Naive B cell (primary cell): ENCODE measurements at places on chromosomes 6 and 20.
A peak's percentile ranks its signal among the peaks of the same experiment; 100 is the strongest.

DNA sequence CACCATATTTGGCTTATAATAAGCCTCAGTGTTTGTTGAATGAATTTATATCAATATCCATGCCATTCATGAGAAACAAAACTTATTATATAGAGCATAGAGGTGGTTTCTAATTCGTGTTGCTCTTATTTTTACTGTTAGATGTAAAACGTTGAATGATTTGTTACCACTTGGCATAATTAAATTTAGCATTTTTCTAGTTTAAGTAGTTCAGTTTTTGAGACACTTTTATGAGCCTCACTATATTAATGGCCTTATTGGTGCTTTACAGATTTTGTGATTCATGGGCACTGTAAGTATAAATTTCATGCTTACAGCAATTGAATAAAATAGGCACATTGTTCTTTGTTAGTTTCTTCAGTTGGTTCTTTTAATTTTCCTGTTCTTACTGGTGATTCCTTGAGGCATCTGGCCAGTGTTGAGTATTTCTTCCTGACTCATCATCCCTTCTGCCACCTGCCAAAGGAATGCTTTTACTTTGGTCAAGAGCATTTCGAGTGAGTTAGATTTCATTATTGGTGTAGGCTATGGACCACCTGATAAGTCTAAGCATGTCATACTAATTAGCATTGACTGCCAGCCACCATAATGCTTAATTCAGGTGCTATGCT, 34.8 kb downstream of the CDKAL1 start:
- DNase-seq = no peak

DNA sequence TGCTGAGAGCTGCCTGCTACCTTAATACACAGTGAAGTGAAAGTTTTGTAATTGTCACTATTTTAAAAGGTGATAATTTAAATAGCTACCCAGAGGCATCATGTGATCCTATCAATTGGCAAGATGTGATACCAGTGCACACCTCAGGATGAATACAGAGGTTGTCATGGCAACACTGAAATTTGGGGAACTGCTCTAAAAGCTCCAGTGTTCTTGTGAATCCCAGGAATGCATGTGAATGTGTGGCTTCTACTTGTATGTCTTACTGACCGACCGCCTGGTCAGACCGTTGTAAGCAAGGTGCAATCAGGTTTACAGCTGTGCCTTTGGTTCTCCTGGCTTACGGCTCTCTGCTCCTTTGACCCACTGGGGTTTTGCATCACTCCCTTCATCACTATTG, 146.3 kb upstream of the GJE1 start:
- no peak for DNase-seq

DNA sequence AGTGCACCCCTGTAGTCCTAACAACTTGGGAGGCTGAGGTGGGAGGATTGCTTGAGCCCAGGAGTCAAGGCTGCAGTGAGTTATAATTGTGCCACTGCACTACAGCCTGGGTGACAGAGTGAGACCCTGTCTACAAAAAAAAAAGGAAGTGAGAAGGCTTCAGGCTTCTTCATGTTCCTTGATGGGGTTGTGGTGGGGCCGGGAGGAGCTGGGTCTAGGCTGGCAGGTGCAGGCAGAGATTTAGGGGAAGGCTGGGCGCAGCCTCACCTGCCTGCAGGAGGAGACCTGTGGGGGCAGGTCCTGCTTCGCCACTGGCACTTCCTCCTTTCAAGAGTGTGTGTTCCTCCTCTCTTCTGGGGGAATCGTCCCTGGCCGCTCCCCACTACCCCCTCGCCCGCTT, 63.9 kb downstream of the CHMP4B start:
- peak; percentile 47 for DNase-seq

- DNase-seq = no peak
Observed at GRCh38 chr6:154548130-154548830, 37.8 kb upstream of the CNKSR3 start.

GRCh38 chr6:129350278-129350677, 359.7 kb downstream of the ARHGAP18 start:
- no peak for DNase-seq

DNA sequence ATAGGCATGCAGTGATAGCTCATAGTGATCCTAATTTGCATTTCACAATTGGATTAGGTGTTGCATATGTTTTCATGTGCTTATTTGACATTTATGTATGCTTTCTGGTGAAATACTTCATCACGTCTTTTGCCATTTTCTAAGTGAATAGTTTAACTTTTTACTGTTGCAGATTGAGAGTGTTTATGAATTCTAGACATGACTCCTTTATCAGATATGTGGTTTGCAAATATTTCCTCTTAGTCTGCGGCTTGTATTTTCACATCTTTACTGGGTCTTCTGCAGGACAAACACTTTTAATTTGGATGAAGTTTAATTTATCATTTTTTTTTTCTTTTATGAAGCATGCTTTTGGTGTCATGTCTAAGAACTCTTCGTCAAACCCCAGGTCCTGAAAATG, 39.2 kb downstream of the CCN2 start:
- no peak for DNase-seq

DNA sequence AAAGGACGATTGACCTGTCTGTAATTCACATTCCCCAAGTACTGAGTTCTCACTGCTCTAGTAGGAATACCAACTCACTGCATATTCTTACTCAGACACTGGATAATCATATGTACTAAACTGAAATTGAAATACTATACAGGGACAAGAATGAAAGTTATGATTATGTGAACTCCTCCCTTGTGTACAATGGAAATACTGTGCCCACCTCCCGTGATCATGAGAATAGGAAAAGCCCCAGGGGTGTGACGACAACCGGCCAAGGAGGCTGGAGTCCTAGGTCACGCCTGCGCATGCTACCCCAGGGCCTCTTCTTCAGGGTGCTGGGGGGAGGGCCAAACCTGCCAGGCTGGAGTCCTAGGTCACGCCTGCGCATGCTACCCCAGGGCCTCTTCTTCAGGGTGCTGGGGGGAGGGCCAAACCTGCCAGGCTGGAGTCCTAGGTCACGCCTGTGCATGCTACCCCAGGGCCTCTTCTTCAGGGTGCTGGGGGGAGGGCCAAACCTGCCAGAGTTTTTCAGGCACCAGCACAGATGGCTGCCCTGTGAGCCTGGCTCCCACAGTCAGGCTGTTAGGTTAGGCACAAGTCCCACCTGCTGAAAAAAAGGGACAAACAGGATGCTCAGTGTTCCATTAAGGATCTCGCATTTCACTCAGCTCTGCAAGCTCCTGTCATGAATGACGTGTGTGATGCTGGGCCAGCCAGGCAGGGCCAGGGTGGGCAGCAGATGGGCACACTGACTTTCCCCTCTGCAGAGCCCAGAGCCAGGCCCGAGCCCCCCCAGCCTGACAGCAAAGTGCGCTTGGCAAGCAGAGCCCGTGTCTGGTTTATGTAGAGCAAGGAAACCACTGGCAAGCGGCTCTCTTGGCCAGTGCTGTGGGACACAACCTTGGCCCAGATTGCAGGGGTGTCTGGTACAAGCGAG, 107.7 kb downstream of the FOXF2 start:
- DNase-seq = no peak

DNA sequence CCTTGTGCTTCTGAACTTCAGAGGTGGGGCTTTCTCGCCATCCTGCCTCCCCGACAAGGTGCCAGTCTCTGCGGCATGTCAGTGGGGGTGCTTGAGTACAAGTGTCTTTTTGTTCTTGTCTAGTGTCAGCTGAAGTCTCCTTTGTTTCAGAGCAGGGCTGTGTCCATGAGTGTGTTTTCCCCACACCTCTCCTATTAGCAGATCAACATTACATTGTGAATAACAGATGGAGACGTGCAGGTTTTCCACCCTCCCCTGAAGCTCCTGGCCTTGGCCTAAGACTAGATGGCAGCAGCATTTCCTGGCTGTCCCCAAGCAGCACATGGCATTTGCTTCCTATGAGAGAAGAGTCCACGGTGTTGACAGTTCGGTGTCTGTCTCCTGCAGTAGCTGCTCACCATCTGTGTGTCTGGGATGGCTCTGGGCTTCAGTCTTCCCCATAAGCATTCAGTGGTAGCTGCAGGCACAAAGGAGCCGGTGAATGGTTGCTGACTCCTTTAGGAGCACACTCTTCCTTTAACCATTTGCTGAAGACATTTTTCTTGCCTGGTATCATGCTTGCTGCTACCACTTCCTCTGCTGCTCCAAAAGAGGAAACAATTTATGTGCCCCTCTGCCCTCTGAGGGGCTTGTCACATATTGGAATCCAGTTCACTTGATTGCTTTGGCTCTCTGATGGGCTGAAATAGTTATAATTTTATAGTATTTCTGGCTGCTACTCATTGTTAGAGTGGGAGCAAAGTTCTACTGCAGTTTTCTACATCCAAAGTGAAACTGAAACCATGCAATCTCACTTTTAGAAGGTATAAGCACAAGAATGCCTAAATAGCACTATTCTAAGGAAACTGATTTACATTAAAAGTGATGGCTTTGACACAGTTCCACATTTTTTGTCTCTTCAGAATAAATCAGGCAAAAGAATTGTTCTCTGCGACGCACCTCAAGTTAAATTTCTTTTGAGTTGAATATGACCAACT, 913.0 kb downstream of the C6orf118 start:
- DNase-seq = no peak

- DNase-seq = peak; percentile 57
Observed at GRCh38 chr6:21587179-21587960, 6.2 kb upstream of the SOX4 start.

- DNase-seq = no peak
Observed at GRCh38 chr20:39195582-39196021, 233.5 kb downstream of the DHX35 start.

- DNase-seq = no peak
Observed at GRCh38 chr6:160027076-160027475, 58.2 kb downstream of the IGF2R start.

- no peak for DNase-seq
Observed at GRCh38 chr20:43955062-43955749, 40.6 kb downstream of the TOX2 start.

DNA sequence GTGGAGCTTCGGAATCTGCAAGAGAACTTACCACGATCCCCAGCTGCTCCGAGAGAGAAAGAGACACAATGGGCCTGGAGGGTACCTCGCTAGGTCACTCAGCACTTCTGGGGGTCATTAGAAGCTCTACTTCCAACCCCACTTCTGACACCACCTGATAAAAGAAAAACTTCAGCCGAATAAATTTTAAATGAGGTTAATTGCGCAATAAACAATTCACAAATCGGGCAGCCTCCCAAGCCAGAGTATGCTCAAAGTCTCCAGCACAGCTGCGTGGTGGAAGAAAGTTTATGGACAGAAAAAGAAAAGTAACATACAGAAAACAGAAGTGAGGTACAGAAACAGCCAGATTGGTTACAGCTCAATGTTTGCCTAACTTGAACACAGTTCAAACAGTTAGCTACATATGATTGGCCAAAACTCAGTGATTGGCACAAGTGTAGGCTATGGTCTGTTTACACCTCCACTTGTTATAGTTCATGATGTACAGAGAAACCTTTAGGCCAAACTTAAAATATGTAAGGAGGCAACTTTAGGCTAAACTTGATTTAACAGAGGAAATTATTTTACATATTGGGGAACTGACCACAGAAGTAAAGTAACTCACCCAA, 52.6 kb downstream of the COL11A2 start:
- no peak for DNase-seq

- no peak for DNase-seq
Observed at GRCh38 chr6:77876300-77876699, 223.5 kb downstream of the MEI4 start.

GRCh38 chr20:41218466-41218865, 81.1 kb downstream of the PLCG1 start:
- no peak for DNase-seq

- DNase-seq = no peak
Observed at GRCh38 chr20:21936261-21936660, 230.8 kb downstream of the PAX1 start.

DNA sequence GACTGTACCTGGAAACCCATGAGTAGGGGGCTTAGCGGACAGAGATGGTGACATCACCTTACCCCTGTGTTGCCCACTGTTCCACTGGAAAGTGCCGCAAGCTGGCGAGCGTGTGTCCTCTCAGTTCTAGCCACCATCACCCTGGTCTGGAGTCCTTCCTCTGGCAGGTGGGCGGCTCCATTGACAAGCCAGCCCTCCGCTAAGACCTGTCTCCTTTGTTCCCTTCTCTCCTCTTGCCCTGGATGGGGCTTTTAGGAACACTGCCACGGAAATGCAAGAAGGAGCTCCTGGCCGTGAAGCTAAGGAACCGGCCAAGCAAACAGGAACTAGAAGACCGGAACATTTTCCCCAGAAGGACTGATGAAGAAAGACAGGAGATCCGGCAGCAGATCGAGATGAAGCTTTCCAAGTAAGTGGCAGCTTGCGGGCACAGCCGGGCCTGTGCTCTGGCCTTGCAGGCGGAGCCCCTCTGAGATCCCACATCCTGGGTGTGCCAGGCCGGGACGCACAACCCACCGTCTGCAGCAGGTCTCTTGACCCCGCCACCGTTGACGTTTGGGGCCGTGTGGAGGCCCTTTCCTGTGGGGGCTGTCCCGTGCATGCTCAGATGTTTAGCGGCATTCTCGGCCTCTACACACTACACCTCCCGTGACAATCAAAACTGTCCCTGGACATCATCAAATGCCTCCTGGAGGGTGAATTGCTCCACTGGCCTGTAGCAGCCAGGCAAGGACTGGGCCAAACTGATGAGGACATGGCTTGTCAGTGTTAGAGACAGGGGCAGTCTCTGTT, 127.5 kb downstream of the SYCP2 start:
- no peak for DNase-seq

GRCh38 chr6:68247782-68248181, 387.3 kb upstream of the ADGRB3 start:
- no peak for DNase-seq
